ENCODE measurements at places on chromosomes 2 and 18.

DNA sequence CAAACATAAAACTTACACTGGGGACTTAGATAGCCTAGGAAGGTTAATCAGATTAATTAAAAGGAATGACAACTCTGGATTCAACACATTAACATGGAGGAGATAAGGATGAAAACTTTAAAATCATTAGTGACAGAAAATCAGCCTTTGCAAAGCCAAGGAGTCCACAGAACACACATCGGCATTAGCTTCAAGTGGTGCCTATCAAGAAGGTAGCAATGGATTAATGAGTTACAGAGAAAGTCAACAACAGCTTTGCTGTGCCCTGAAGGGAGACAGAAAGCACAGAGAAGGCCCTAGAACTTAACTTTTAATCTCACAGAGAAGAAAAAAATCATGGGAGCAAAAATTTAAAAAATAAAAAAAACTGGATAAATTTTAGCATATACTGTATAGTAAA, 88.6 kb downstream of the KCNH7 start:
- no peak for DNase-seq

DNA sequence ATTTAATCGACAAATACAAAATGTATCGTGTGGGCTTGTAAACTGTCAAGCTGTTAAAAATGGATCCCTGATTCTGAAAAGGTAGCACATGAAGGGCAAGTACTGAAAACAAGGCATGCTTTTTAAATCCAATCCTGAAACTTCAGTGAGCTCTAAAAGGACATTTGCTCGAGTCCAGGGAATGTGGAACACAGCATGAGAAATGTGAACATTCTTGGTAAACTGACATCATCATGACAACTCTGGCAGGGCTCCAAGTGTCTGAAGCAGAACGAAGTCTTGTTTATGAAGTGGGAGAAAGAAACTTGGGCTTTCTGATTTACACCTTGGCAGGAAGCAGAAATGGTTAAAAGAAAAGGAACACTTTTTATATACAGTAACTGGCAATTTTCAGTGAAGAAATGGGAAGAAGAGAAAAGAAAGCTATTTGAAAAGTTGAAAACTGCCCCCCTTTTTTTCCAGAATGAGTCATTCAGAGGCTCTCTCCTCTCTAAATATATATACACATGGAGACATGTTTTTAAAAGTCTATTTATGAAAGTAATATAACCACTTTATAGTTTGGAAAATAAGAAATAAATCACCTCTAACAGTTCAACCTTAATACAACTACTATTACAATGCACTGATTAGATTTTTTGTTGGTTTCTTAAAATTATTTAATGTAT, 120.8 kb downstream of the GAREM1 start:
- no peak for DNase-seq

DNA sequence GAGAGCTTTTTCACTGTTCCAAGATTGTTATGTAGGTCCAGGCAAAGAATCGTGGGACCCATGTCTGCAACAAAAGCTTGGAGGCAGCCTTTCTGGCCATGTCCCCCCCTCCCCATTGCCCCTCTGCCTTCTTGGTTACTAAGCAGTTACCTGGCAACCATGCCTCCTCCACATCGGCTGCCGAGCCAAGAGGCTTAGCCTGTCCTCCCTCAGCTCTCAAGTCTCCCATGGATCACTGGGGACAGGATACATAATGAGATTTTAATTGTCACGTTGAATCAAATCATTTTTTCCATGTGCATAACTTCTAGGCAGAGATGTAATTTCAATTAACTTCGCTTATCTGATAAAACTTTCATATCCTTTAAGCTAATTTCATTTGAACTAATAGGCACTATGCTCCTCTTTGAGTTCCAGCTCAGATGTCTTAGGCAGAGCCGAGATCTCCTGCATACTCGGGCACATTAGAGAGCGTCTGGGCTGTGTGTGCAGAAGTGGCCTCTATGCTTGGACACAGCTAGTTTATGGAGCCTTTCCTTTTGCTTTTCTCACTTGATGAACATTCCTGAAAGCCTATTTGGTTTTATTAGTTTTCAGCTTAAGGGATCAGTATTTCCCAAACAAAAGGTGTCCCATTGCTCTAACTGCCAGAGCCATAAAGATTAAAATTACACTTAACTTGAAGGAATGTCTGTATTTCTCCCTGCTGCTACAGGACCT, 80.7 kb downstream of the LYPD1 start:
- no peak for DNase-seq

DNA sequence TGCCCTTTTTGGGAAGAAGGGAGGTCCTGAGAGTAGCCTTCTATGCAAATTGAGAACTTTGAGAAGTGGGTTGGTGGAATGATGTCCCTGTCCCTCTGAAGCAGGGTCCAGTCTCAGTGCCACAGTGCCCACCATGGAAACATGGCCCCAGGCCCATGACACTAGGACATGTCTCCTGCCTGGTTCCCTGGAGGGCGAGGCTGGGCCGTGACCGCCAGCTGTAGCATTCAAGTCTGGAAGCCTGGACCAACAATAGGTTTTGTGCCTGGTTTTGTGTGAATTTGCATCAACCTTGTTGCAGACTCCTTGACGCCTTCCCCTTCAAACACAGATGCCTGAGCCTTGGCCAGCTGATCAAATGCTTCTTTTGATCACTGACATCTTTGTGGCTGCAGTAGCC, 27.5 kb downstream of the ARID5A start:
- DNase-seq = no peak

GRCh38 chr2:174492963-174493431, 6.2 kb upstream of the GPR155 start:
- peak; percentile 80 for DNase-seq

DNA sequence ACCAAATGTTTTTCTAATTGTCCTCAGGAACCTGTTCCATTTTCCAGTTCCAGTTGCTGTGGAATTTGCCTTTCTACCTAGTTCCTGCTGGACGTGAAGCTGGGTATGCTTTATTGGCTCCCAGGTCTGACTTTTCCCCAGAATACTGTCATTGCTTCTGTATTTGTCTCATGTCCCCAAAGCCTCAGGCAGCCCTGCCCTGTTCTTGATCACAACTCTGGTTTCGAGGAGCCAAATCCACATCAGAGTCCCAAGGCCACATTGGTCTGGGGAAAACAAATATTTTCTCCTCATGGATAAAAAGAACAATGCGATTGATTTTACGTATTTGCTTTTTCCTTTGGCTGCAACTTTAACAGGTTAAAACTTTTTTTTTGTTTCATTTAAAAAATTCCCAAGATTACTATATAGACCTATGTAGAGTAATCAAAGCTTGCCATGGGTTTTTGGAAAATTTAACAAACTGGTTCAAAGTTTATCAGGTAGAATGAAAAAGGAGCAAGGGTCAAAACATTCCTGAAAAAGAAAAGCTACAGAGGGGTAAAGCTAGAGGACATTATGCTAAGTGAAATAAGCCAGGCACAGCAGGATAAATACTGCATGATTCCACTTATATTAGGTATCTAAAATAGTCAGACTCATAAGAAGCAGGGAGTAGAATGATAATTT, 85.2 kb downstream of the MDH1 start:
- no peak for DNase-seq

DNA sequence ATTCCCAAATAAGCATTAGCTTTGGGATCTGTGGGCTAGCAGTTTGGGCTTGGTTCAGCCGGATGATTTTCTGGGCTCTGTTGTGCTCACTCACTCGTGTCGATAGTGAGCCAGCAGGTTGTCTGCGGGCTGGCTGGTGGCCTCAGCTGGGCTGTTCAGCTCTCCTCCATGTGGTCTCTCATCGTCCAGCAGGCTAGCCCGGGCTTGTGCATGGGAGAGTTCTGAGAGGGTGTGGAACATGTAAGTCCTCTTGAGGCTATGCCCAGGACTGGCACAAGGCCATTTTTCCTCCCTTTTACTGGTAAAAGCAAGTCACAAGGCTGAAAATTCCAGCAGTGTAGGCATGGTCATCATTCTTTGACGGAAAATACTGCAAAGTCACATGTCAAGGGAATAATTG, 38.5 kb downstream of the NTSR2 start:
- DNase-seq = no peak

- no peak for DNase-seq
These were observed 132.4 kb upstream of the GPC1 start for GRCh38 chr2:240302933-240303595.

DNA sequence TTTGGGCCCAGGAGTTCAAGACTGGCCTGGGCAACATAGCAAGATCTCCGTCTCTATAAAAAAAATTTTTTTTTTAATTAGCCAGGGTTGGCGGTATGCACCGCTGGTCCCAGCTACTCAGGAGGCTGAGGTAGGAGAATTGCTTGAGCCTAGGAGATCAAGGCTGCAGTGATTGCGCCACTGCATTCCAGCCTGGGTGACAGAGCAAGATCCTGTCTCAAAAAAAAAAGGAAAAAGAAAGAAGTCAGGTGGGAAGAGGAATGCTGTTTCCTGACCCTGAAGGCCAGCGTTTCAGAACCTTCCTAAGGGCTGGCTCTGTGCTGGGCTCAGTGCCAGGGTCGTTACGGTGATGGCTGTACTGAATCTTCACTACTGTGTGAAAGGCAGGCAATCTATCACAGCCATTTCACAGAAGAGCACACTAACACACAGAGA, 35.0 kb upstream of the AGAP1 start:
- DNase-seq = no peak

GRCh38 chr2:35580956-35581355, 774.6 kb upstream of the CRIM1 start:
- no peak for DNase-seq

GRCh38 chr2:43280994-43281393, 54.6 kb upstream of the ZFP36L2 start:
- DNase-seq = no peak

GRCh38 chr2:46304635-46305034, 7.4 kb downstream of the EPAS1 start:
- DNase-seq = peak; percentile 54

- DNase-seq = peak; percentile 7
These were observed 681.3 kb downstream of the ADCYAP1 start for GRCh38 chr18:1585881-1586488.

All from CD4-positive, alpha-beta T cell treated with Interleukin-12 subunit alpha and Interleukin-12 subunit beta, for 1 hour (primary cell).